Mesenteric fat pad (tissue), 1 donor: ENCODE measurements at places on chromosomes 6 and 20. TPM values are rescaled to one million over a fixed set of nuclear protein-coding genes. Genes with fewer than 3 reads are reported as not detected.

GRCh38 chr20:23320317-23320716, 30.3 kb upstream of the NXT1 start:
- no peak for DNase-seq

MAD2L1BP gene
- total RNA-seq = 19.0 TPM

DNA sequence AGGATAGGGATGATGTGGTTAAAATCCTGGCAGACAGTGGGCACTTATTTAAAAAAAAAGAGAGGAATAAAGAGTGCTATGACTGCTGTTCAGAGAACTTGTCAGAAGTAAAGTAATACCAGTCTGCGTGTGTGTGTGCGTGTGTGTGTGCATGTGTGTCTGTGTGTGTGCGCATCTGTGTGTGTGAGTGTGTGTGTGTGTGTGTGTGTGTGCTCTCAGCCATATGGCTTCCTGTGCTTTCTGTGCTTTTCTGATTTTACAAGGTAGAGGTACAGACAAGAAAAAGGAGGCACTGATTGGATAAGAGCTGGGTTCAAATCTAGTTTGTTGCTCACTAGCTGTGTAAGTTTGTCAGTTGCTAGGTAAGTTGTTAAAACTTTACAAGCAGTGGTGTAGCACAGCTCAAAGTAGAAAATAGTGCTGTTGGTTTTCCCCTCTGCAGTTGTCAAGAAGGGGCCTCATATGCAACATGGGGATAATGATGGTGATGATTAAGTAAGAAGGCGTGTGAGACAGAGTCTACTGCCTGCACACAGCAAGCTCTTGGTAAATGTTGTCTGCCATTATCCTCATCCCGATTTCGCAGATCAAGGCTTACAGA, 155.3 kb upstream of the ZNF217 start:
- no peak for DNase-seq

- DNase-seq = no peak
These were observed 68.1 kb downstream of the BMP2 start for GRCh38 chr20:6835609-6836008.
